Pons (tissue), 1 donor: ENCODE measurements at places on chromosomes 6 and 20.

- DNase-seq = no peak
These were observed 283.4 kb upstream of the TBX18 start for GRCh38 chr6:85047818-85048217.

- no peak for DNase-seq
These were observed 17.4 kb downstream of the BMP7 start for GRCh38 chr20:57249073-57249472.

- no peak for DNase-seq
These were observed 9.0 kb upstream of the MRGBP start for GRCh38 chr20:62787321-62787720.

DNA sequence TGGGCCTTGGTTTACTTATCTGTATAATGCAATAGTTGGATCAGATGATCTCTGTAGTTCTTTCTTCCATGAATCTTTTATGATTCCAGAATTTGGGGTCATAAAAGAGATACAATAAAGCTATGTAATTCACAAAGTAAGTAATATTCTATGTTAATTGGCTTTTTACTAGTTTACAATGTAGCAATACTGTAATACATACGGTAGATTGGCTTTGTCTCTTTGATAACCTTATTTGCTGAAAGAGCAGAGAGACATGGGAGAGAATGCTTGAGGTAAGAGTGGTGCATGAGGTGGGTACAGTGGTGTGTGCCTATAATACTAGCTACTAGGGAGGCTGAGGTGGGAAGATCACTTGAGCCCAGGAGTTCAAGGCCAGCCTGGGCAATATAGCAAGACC is 14.7 kb downstream of the SPACA1 start:
- DNase-seq = no peak

- no peak for DNase-seq
These were observed 89.5 kb upstream of the MANEA start for GRCh38 chr6:95487817-95488216.

DNA sequence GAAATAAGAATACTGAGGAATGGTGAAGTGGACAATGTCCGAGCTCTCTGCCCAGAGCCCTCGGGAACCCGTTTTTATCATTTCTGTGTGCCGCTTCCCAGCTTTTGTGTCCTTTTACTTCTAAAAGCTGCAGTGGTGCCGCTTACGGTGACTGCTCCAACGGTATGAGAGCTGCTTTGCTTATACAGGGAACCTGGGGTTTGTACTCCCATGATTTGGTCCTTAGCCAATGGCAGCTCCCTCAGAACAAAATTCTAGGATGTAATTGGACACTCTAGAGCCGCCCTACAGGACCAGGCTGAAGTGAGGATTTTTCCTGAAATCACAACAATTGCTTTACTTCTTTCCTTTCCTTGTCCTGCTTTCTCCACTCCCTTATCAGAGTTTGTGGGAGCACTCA is 24.2 kb upstream of the PCSK2 start:
- no peak for DNase-seq

DNA sequence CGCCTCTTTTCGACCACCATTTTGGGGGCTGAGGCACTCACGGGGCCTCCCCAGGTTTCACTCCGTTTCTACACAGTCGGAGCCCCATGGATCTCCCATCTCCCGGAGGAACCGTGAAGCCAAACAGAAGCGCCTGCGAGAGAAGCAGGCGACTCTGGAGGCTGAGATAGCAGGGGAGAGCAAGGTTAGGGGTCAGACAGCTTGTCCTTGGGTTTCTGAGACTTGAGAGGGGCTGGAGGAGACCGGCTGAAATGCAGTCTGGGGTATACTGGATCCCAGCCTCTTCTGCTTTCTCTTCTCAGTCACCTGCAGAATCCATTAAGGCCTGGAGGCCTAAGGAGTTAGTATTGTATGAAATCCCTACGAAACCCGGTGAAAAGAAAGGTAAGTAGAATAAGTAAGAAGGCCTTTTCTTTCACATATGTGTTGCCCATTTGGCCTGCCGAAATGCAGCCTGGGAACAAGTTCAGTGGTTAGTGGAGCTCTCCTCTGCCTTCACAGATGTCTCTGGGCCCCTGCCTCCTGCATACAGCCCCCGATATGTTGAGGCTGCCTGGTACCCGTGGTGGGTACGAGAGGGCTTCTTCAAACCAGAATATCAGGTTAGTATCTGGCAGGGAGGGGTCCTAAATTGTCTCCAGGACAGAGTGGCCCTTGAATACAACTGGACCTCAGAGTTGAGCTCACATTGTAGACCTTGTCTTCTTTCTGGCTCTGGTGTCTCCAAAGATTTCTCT is 984 bp downstream of the VARS2 start:
- peak; percentile 24 for DNase-seq

DNA sequence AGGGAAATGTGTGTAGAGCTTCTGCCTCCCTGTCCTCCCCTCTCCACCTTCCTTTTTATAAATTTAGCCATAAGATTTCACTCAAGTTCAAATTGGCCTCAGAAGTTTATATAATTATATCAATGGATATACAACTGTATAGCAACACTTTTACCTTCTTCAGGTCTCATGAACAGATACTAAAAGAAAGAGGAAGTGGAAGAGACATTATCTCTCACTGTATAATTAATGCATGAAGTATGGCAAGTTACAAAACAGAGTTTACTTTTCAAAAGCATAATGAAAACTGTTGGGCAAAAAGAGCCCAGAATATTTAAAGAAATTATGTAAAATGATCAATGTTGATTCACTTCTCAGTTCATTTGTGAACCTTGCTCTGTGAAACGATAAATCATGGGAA is 99.7 kb downstream of the PDE7B start:
- no peak for DNase-seq

- DNase-seq = no peak
These were observed 43.4 kb downstream of the SLC22A2 start for GRCh38 chr6:160215232-160215631.

DNA sequence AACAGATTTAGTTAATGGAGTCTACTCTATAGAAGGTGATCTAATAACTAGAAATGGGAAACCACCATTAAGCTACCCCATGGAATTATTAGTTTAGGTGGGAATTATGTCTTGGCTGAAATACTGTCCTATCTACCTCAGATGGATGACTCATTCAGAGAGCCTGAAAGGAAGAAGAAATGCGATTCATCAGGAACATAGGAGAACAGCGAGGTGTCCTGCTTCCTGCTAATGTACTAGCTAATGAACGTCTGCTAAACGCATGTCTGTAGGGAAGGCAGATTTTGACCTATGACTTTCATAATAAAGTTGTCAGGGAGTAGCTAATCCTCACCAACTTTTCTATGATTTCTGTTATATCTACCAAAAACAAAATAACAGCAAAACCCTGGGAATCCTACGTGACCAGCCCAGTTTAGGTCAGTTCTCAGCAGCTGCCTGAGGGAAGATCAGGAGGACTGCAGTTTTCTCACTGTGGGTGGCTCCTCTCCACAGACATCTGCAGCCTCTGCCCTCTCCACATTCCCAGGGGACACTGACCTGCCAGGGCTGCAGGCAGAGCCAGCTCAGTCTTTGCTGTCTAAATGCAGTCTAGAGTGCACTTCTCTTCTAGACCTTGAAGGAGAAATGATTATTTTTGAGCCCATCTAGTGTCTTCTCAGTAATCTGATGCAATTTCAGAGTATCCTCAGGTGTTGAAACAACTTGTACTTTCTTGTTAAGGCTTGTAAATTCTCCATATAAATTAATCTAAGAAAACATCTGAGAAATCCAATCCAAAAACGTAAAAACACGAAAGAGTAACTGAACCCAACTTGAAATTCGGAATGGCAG is 18.1 kb upstream of the SFT2D1 start:
- peak; percentile 6 for DNase-seq

DNA sequence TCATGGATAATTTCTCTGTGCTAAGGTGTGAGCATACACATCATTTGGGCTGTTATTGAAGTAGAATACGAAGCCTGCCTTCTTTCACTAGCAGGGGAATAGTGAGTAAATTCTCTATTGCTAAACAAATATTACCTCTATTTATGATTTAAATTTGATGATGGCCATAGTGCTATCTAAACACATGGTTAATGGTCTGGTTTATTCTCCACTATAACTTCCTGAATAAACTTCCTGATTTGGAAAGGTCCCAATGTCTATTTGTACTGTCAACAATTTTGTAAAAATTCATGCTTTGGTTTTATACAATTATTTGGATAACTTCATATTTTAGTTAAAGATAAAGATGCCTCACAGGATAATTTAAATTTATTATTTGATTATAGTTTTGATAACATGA is 400.8 kb downstream of the ARHGAP18 start:
- DNase-seq = no peak

- no peak for DNase-seq
These were observed 29.1 kb downstream of the SHLD1 start for GRCh38 chr20:5779071-5779900.

DNA sequence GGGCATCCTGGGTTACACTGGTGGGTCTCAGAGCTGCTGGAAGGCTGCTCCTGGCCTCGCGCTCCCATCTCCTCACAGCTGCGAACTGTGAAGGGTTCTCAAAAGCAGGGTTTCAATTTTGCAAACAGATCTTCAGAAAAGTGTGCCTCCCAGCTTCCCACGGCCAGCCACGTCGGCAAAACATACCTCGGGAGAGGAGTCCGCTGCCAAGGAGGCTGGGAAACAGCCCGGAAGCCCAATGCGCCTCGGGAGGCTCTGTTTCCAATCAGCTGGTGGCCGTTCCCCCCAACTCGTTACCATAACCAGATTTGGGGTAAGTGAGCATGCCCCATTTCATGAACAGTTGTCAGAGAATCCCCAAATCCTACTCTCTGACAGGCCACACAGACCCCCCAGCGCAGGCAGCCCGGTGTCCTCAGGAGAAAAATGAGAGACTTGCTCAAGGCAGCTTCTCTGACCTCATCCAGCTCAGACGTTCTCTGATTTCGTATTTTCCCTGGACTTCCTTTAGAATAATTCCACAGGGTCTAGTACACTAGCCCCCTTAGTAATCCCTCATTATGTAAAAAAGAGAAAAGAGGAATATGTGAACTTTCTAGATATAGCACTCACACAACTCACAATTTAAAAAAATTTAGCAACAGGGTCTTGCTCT is 98.4 kb downstream of the SNX5 start:
- no peak for DNase-seq

DNA sequence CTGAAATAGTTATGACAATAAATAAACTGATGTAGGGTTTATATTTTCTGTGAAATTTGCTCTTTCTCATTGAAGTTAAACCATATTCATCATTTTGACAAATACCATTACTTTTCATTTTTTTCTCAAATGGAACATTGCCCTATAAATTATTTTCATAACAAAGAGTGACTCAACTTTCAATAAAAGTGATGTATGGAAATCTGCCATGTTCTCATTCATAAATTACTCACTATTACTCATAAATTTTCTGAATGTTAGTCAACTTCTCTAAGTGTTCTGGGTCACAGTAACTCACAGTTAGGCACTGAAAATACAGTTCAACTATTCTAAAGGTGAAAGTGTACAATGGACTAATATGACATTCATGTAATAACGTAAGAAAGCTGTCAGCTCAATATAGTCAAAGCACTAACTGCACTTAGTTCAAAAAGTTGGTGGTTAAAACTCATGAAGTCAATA is 19.0 kb upstream of the STX11 start:
- DNase-seq = no peak

GRCh38 chr20:20073801-20074371 is 21.6 kb downstream of the CFAP61 start:
- DNase-seq = peak; percentile 48

DNA sequence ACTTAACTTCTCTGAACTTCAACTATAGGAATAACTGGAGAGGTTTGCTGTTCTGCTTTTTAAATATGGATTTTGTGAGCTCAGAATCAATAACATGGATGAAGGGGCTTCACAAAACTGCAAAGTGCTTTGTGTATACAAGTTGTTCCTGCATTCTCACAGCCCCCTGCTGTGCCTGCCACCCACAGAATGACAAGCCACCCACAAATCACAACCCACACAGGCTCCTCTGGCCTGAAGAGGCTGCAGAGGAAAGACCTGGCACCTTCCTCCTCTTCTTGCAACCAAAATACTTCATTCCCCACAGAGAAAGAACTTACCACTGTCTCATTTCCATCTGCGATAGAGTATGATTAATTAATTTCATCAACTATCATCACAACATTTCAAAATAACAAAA is 106.7 kb upstream of the NHSL1 start:
- DNase-seq = no peak

GRCh38 chr20:33370291-33370690 is 31.0 kb downstream of the CDK5RAP1 start:
- DNase-seq = no peak

DNA sequence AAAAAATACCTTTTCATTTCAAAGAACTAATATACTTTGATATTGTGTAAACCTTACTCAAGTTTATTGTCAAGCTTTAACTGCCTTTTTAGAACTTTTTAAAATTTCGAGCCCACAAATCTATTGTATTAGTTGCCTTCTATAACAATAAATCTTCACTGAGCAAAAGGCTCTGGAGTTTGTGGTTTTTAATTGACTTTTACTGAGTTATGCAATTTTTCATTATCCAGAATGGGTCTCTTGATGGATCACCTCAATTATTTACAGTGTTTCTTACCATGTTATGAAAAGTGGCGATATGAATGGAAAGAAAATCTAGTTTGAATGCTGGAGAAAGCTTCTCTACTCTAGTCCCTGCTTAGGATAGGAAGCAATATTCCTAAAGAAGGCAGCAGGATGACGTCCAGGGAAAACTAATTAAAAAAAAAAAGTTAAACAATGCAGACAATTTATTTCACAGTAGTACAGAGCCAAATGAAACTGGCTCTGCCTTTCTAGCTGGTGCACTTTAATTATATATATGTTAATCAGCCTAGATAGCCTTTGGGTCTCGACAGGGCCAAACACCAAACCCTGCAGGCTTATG is 5.0 kb downstream of the ID4 start:
- DNase-seq = no peak

DNA sequence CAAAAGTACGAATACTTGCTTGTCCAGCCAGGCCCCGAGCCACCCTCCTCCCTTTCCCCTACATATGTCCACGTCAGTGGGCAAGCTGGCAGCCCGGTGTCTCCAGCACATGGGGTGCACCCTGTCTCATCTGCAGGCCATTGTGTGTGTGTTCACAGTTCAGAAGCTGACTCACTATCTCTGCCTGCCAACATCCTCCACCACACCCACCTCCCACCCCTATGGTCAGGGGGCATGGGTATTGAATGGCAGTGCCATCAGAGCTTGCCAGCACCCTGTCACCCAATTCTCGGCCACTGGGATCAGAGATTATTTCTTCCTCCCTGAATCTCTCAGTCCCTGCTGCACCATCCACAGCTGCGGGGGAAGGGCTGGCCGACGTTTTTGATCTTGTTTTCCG is 195.7 kb downstream of the FARS2 start:
- DNase-seq = peak; percentile 37

- no peak for DNase-seq
These were observed 358.4 kb downstream of the BCKDHB start for GRCh38 chr6:80464901-80465300.
